ENCODE measurements at places on chromosomes 3 and 15.

DNA sequence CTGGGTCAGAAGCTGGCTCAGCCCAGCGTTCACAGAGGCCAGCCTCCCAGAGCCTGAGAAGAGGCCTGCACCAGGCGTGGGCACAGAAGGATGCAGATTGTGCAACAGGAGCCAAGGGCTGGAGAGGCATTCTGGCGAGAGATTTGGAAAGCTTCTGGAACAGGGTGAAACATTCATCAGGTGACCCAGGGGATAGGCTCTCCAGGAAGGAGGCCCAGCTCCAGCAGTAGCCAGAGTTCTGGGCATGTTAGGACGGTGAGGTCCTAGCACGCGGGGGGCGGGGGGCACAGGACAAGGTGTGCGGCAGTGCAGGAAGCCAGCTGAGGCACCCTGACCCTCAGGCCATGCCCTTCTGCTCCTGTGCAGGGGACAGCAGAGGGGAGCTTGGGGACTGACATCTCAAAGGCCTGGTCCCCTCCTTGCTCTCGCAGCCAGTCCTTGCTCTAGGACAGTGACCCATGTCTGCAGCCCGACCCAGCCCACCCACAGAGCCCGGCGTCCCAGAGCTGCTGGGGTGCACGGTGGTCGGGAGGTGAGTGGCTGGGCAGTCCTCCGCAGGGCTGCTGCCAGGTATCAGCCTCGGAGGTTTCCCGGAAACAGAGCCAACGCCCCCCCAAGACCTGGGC lies 111.7 kb upstream of the KLF13 start:
- no peak for DNase-seq

DNA sequence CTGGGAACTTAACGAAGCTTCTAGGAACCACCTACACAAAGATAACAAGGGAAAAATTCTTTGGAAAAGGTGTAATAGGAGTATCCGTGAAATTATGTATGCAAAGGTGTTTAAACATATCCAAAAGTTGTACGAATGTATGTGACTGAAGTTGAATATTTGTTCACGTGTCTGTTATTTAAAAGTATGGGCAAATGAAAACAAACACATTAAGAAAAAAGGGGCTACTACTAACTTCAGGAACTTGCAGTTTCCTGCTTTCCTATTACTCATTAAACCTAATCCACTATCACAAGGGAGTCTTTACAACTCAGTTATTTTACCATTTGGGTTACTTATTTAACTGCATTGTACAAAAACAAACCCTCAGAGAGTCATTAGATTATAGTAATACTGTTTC lies 33.9 kb upstream of the GRAMD1C start:
- no peak for DNase-seq

GRCh38 chr3:160226026-160226907 lies 1.0 kb downstream of the C3orf80 start:
- DNase-seq: no peak

GRCh38 chr3:55202326-55202725 lies 274.5 kb upstream of the LRTM1 start:
- no peak for DNase-seq

GRCh38 chr15:22979238-22980188 lies 655 bp downstream of the CYFIP1 start:
- peak; percentile 61 for DNase-seq

DNA sequence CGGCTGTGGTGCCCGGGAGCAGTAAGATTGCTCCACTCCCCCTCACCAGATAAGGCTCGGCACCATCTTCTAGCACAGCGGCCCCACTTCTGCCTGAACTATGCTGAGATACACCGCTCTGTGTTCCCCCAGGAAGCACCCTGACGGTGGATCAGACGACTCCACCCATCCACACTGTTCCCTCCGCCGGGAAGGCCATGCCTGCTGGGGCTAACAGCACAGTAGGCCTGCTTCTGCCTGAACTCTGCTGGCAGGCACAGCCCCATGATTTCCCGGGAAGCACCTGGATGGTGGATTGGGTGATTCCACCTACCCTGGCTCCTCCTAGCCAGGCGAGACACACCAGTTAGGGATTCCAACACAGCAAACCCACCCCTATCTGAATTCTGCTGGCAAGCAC lies 36.3 kb upstream of the PPM1L start:
- DNase-seq: no peak

GRCh38 chr3:155282385-155283091 lies 10.9 kb downstream of the STRIT1 start:
- DNase-seq: no peak

GRCh38 chr15:80105595-80105994 lies 46.1 kb downstream of the ZFAND6 start:
- DNase-seq: peak; percentile 38

- DNase-seq: no peak
Observed at GRCh38 chr15:50304836-50305235, 39.3 kb upstream of the HDC start.

- no peak for DNase-seq
Observed at GRCh38 chr3:54486317-54486716, 364.0 kb downstream of the CACNA2D3 start.

- no peak for DNase-seq
Observed at GRCh38 chr3:184636741-184637316, 75.0 kb downstream of the MAGEF1 start.

DNA sequence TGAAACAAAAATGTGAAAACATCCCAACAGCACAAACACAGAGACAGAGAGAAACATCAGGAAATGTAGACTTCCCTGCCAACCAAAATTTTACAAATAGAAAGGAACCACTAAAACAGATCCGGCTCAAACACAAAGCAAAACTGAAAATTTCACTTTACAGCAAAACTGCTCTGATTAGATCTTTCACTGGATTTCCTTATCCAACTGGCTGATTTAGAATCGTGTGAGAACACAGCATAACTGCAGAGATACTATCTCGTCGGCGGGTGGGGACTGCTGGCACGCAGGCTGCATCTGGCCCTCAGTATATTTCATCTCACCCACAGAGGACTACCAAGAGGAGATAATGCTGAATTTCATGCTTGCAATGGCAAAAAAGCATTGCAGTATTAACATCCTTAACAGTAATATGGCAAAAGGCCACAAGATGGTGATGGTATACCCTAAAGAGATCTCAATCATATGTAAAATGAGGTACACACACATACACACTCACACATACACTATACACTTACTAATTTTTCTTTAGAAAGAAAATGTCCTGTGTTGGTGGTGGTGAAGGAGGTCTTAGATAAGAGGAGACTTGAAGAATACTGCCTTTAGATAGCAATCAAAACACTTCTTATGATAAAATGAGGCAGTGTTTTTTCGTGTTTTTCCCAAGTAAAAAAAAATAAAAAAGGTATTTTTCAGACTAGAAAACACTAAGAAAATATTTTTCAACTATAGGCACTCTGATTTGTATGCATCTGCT lies 10.6 kb upstream of the LEO1 start:
- DNase-seq: peak; percentile 92

- DNase-seq: no peak
Observed at GRCh38 chr15:57525581-57525980, 66.1 kb upstream of the MYZAP start.

DNA sequence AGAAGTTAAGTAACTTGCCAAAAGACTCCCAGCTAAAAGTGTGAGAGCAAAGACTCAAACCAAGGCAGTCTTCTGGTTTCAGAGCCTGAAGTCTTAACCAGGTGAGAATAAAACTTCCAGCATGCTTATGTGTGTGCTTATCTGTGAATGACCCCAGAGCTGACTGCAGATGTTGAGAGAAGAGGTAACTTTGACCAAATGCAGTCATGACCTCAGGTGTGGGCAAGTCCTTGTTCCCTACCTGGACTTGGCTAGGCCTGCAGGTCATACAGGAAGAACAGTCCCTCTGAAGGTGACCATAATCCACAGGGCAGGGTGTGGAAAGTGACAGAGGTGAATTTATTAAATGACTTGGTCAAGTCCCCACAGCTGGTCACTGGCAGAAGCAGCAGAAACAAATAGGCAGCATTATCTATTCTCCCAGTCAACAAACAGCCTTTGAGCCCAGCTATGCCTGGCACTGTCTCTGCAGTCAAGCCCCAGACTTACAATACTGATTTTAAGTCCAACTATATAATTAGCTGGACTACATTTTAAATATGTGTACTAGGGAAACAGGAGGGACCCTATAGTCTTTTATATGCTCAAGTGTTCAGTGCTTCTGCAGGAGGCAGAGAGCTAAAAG lies 3.0 kb upstream of the CPEB1 start:
- DNase-seq: no peak

DNA sequence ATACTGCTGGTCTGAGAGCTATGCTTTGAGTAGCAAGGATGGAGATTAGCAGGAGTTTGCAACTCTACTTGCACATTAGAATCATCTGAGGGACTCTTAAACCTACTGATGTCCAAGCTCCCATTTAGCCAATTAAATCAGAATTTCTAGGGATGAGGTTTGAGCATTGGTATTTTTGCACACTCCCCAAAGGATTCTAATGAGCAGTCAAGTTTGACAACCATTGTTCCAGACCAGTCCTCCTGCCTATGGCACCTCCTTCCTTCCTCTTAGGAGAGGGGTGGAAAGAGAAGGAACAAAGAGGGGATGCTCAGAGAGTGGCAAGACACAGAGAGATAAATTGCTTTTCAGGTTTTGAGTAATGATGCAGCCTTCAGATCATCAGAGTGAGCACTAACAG lies 275.5 kb upstream of the ROPN1 start:
- DNase-seq: no peak

DNA sequence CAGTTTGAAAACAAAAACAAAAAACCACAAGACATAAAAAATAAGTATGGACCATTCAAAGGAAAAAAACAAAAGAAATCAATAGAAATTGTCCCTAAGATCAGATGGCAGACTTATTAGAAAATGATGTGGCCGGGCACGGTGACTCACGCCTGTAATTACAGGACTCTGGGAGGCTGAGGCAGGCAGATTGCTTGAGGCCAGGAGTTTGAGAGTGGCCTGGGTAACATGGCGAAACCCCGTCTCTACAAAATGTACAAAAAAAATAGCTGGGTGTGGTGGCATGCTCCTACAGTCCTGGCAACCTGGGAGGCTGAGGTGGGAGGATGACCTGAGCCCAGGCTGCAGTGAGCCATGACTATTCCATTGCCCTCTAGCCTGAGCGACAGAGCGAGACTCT lies 16.6 kb downstream of the SPCS1 start:
- no peak for DNase-seq
